ENCODE measurements at places on chromosomes 16 and 17.

DNA sequence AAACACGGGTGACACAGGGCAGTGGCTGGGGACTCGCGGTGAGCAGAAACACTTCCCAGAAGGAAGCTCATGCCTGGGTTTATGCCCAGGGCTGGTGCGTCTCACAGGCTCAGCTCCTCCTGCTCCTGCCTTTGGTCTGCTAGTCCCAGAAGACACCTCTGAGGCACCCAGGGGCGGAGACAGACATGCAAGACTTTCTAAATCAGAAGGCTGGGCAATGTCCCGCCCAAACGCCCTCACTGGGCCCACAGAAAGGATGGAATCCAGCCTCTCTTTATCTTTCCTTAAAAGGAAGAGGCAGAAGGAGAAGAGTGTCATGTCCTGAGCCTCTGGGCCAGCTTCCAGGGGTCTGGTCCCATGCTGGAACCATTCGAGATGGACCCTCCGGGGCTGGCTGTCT, 197.7 kb upstream of the RPL38 start:
- no peak for DNase-seq

DNA sequence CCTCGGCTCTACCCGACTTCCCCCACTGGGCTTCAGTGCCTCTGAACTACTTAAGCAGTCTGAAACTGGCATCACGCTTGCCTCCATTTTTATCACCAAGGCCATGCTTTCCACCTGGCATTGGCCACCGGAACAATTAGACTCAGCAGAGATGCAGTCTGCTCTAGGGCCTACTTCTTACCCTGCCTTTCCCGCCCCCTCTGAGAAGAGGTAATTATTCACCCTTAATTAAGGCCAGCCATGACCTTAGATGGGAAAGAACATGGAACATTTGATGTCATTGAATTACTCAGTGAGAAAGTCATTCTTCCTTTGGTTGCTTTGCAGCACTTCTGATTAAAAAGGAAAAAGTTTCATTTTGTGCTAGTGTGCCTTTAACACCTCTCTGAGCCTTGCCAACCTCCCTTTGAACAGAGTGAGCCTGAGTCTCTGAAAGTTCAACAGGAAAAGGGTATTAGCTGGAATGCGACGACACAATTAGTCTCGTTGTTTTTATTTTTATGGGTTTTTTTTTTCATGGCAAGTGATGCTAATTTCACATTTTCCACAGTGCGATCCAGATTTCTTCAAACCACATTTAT, 60.9 kb upstream of the TNRC6A start:
- DNase-seq, result no peak

GRCh38 chr17:9900784-9901183, 4.3 kb downstream of the RCVRN start:
- no peak for DNase-seq

GRCh38 chr17:61528171-61528570, 62.8 kb downstream of the NACA2 start:
- no peak for DNase-seq

GRCh38 chr17:81040791-81041337, 5.9 kb downstream of the BAIAP2 start:
- DNase-seq, result peak; percentile 78

DNA sequence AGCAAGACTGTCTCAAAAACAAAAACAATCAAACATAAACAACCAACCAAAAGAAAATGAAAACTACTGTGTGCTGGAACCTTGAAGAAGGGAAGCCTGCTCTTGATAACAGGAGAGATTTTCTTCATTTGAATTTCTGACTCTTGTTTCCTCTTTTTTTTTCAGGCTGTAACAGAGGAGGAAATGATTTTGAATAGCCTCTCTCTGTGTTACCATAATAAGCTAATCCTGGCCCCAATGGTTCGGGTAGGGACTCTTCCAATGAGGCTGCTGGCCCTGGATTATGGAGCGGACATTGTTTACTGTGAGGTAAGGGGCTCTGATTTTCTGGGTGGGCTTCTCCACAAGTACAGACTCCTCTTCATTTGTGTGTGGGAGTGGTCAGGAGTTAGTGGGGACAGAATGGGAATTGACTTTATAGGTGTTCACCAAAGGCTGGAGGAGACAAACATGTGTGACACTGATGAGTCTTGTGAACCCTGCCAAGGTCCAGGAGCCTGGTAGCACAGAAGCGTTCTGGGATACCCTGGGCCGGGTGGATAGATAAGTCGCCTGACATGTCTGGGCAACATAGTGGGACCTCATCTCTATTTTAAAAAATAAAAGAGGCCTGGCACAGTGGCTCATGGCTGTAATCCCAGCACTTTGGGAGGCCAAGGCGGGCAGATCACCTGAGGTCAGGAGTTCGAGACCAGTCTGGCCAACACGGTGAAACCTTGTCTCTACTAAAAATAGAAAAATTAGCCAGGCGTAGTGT, 14.9 kb downstream of the DUS2 start:
- DNase-seq, result no peak

DNA sequence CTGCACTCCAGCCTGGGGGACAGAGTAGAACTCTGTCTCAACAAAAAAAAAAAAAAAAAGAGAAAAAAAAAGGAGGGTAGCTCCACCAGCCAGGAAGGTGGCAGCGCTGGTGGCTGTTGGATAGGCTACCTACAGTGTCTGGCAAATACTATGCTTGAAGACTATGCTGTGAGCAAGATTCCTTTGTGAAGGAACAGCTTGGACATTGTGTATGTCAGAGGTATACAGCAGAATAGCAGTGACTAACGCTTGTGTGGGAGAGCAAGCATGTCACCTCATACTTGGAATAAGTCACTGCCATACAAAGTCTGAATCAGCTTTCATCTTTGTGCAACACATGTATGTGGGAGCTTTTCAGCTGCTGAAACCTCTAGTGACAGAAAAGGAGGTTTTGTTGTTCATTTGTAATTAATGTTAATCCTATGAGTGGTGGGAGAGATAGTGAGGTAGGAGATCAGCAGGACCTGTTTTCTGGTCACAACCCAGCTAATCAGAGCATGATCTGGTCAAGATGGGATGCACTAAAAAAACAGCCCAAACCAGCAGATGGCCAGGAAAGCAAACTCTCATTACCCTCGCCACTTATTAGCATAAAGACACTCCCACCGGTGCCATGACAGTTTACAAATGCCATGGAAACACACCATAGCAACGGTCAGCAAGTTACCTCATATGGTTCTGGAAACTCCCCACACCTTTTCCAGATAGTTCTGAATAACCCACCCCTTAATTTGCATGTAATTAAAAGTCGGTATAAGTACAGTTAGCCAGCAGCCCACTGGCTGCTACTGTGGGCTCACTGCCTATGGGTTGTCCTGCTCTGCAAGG, 6.8 kb upstream of the ITGAD start:
- DNase-seq, result no peak

GRCh38 chr16:79347277-79347676, 253.3 kb downstream of the MAF start:
- no peak for DNase-seq

DNA sequence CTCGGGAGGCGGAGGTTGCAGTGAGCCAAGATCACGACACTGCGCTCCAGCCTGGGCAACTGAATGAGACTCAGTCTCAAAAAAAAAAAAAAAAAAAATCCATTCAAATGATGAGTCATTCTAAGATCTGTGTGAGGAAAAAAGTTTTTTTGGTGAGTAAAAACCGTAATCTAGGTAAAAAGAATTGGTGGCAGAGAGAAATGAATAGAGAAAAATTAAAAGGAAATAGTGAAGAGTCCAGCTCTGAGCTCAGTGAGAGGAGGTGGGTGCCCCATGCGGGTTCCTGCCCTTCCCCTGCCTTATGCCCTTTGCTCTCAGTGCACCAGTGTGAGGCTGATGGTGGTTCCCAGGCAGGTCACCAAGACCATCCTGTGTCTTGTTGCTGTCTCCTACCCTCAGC, 20.9 kb downstream of the GAN start:
- DNase-seq, result no peak

DNA sequence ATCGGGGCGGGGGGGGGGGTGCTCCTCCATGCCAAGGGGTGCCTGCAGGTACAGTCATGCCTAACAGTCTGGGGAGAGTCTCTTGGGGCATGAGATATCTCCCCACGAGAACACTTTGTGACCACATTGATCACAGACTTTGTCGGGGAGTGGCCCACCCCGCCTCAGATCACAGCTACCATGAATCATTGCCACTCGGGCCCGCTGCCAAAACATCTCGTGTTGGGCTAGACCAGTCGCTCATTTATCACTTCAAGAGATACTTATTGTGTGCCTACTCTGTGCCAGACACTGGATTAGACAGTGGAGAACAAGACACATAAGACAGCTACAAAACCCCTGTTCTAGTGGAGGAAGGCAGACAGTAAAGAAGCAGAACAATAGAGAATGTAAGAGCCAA, 72.6 kb downstream of the CLEC16A start:
- DNase-seq, result no peak

DNA sequence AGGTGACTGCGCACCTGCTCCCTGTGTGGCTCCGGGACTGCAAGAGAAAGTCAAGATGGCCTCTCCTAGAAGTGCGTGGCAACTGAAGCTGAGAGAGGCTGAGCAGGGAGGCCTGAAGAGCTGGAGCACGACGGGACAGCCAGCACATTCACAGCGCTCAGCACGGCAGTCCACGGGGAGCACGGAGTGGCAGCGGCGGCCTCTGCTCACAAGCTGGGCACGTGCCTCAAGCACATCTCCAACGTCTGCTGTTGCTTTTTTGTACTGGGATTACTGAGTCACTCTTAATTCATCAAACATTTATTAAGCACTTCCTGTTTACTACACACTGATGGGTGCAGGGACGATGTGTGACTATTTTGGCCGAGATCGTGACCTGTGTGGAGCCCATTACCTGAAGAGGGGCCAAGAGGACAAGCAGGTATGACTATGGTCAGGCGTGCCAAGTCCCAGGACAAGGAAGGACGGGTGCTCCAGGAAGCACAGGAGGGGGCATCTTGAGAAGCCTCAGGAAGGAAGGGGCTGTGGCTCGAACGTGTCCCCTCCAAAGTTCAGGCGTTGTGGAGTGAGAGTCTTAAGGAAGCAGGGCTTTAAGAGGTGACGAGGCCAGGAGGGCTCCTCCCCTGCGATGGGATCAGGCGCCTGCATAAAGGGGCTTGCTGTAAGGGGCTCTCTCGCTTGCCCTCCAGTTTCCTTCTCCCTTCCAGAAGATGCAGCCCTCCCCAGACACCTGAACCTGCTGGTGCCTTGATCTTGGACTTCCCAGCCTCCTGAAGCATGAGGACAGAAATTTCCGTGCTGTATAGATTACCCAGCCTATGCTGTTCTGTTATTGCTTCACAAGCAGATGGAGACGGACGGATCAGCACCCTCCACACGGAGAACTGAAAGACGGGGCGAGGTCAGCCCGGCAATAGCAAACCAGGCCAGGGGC, 105.8 kb downstream of the ADCY9 start:
- no peak for DNase-seq

Measured in H1 (cell line).